ENCODE measurements at places on chromosomes 5 and 9.

DNA sequence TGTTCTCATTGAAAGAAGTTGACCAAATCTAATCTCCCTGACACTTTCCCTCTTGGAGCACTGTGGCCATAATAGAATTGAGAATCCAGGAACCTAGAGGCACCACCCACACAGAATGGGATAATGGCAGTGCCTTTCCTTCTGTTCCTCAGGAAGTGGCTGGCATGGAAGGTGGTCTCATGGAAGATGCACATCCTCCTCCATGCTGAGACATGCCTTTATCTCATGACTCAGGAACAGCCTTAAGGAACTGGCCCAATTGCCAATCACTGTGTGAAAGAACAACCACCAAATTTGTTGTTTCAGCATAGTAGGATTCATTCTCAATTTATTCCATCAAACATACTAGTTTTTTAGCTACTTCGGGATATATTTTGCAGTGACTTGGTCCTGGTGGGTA is 137.5 kb upstream of the RASGRF2 start:
- DNase-seq: no peak

- peak; percentile 79 for DNase-seq
Measured at GRCh38 chr9:123375469-123376132, 19.6 kb downstream of the CRB2 start.

DNA sequence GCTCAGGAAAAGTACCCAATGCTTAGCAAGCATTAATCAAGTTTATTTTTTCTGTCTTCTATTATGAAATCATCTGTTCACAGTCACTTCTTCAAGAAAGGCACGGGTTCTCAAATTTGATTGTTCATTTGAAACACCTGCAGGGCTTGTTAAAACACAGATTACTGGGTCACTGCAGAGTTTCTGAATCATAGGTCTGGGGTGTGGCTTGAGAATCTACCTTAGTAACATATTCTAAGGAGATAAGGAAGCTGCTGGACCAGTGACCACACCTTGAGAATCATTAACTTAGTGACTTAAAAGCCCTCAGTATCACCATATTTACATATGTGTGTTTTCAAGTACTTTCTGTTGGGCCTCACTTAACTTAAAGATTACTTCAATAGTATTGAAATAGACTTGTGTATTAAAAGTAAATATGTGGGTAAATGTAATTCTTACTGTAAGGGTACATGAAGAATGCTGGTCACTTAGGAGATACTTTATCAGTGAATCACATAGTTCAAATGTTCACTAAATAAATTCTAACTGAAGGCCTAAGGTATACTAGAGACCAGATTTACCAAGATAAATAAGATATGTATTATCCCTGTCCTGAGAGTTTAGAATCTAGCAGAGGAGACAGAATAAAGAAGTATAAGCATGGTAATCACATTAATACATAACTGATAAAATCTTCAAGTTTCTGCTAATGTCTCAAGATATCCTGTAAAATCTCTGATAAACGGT is 1342.1 kb upstream of the C9orf72 start:
- DNase-seq: no peak

DNA sequence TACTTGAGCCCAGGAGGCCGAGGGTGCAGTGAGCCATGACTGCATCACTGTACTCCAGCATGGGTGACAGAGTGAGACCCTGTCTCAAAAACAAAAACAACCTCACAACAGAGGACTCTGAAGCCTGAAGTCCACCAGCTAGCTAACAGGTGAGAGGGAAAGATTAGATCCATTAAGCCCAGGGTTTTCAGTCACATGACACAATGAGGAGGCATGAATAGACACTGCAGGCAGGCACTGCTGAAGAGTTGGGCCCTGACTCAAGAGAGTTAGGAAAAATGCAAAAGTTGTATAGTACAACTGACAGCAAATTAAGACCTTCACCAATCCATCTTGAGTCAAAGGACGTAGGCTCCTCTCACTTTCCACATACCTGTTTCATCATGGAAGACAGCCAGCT is 64.9 kb downstream of the IARS1 start:
- DNase-seq: no peak

DNA sequence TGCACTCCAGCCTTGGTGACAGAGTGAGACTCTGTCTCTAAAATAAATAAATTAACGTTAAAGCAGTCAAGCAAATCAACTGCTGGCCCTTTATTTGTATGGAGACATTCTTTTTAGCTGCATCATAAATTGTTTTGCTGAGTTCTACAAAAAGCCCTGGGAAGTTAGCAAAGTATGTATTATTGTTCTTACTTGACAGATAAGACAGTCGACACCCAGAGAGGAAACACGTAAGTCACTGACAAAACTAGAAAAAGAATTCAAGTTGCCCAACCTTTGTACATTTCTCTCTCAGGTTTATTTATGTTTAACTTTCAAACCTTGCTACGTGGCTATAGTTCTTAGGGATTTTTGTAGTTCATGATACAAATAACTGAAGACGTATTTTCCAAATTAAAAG is 40.4 kb upstream of the MACIR start:
- no peak for DNase-seq

DNA sequence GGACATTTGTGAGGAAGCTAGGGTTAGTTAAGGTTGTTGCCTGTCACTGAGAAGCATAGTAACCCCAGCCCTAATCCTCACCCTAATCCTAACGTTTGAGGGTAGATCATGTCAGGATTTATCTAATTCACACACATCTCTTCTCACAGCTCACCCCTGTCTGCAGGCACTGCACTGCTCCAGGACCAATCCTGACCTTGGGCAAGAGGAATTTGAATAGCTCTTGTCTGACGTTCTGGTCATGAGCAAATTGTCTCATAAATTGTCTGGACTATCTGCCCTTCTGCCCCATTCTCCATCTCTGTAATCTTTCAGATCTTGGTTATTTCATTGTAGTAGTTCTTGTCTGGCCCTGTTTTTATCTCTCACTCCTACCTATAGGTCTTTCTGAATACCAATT is 18.7 kb downstream of the CRHBP start:
- DNase-seq: no peak

DNA sequence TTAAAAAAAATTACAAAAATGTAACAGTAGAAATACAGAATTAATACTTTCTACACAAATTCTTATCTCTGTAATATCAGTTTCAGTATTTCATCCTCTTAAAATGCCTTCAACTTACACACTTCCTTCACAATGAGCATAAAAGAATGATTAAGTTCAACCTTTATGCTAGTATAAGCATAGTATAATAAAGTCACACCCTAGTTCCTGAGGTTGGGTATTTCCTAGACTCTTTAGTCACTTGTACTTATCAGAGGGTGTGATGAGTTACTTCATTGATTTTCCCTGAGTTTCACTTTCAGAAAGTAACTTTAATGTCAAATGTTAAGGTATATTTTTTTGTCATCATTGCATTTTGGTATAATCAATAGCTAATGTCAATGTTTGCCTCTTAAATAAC is 302.4 kb downstream of the PDE4D start:
- no peak for DNase-seq

DNA sequence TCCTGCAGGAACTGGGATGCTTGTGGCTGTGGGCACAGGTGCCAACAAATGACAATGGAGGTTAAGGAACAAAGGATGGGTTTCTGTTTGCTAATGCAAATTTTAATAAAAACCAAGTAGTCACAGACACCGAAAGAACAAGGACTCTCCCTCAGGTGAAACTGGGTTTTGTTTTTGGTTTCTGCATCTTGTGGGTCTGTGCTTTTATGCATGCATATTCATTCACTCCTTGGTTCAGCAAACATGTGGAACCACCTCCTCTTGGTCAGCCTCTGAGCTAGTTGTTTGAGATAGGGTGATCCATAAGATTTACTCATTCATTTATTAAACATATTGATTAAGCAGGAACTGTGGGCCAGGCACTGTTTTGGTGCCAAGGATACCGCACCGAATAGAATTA is 381.9 kb downstream of the CDK5RAP2 start:
- no peak for DNase-seq

GRCh38 chr9:130143279-130143893 is 28.8 kb upstream of the NCS1 start:
- no peak for DNase-seq

GRCh38 chr9:80066931-80067330 is 495.2 kb downstream of the TLE4 start:
- DNase-seq: peak; percentile 11

- peak; percentile 55 for DNase-seq
Measured at GRCh38 chr5:42121401-42121800, 196.3 kb downstream of the FBXO4 start.

- DNase-seq: no peak
Measured at GRCh38 chr9:79902825-79903600, 331.2 kb downstream of the TLE4 start.

GRCh38 chr5:68251804-68252522 is 36.4 kb downstream of the PIK3R1 start:
- DNase-seq: no peak

- DNase-seq: no peak
Measured at GRCh38 chr5:139488260-139488659, 5.7 kb upstream of the STING1 start.

GRCh38 chr9:68581696-68582095 is 41.0 kb upstream of the TMEM252 start:
- DNase-seq: no peak

- DNase-seq: no peak
Measured at GRCh38 chr5:111756581-111757354, at the start of gene NREP. Gene NREP (minus strand): TSS chr5:111757194. CDS start chr5:111755772, 1,422 bp downstream.

DNA sequence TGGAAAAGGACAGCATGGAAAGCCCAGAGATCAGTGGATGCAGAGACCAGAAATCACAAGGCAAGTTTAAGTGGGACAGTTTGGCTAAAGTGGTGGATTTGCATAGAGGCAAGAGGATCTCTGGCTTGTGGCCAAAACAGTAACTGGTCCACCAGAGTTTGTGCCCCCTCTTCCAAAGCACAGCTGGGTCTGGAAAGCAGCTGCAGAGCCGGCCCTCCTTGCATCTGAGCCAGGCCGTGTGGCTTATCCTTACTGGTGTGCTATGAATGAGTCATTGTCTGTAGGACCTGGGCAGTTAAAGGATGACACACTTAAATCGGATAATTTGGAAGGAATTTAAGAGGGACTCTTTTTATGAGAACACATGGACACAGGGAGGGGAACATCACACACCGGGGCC is 146.6 kb downstream of the PIP5K1B start:
- no peak for DNase-seq

DNA sequence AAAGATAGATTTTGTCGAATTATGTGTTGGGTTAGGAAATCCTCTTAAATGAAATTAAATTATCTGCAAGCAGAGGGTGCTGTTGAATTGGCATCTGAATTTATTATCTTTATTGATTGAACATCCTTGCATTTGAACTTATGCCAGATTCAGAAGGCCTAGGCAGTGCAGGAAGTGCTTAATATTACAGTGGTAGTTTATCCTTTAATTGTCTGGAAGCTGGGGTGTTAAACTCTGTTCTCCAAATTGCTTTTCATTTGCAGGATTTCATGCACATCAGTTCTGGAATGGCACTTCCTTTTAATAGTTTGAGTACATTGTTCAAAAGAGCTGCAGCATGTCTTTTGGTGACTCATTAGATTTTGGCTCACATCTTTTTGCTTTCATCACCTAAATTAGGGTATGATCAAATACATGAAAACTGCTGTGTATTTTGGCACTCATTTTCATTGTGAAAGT is 186.3 kb downstream of the KDM4C start:
- no peak for DNase-seq

DNA sequence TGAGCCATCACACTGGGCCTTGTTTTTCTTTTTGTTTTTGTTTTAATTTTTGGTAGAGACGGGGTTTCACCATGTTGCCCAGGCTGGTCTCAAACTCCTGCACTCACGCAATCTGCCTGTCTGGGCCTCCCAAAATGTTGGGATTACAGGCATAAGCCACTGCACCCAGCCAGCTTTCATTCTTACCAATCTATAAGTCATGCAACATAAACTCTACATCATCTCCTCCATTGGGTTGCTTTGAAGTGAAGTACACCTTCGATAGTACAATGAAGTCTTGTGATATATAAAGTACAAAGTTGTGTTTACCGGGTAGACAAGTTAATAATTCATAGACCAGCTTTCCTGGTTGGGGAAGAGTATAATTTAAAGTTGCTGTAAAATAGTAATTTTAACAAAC is 8.8 kb upstream of the CDK7 start:
- no peak for DNase-seq

DNA sequence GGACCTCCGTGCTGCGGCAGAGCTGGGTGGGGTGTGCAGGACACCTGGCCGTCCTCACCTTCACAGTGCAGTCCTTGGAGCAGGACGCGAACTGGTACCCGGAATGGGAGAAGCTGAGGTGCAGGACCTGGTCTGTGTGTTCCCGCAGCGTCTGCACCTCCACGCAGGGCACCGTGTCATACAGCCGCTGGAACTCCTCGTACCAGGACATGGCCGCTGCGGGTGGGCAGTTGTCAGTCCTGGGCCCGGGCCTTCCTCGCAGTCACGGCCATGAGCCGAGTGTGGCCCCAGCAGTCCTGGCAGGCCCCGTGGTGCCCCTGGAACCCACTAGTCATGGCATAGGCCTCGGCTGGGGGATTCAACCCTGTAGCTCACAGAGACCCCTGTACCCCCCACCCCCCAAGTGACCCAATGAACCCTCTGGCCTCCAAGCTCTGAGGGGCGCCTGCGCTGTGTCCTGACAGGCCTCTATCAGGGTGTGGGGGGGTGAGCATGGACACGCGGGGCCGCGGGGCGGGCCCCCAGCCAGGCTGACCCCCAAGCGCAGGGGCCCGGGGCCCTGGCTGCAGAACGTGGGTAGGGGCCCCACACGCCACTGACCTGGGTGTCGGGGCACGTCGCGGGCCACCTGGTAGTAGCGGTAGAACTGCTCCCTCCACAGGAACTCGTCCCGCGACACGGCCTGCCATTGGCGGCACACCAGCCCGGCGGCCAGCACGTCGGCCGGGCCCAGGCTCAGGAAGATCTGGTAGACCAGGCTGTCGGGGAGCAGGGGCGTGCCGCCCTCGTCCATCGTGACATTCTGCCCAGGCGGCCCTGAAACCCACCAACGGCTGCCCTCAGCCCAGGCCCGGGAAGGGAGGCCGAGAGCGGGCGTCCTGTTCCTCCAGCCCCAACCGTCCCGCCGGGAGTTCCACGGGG is 987 bp downstream of the FBXW5 start:
- no peak for DNase-seq

GRCh38 chr5:124527220-124527991 is 219.0 kb downstream of the ZNF608 start:
- DNase-seq: no peak

DNA sequence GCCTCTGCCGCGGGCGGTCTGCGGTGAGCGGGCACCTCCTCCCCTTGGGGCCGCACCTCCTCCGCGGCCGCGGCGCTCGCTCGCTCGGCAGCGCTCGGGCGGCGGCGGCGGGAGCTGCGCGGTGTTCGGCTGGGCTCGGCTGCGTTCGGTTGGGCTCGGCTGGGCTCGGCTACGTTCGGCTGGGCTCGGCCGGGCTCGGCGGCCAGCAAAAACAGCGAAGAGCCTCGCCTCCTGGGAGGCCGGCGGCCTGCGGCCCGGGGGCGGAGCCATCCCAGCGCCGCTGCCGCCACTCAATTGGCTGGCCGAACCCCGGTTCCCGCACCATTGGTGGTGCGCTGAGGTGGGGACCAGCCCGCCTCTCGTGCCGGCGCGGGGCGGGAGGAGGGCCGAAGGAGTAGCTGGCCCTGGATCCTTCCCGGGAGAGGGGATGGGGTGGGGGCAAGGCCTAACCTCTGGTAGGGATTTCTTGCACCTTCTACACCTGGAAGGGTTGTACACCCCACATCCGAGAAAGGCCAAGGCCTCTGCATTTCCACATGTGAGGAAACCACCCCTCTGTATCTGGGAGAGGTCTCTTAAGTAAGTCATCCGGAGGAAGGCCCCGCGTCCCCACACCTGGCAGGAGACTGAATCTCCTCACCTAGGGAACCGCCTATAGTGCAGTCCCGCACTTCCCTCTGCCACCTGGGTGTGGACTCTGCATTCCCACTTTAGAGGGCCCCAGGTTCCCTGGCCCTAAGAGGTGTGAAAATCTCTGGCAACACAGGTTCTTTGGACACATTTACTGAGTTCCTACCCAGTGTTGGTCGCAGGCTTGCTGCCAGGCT is at the start of gene ENHO:
Gene ENHO, minus strand, starts transcription at position 20 of the 827 bp plus-strand sequence. CDS start 1,295 bp downstream, outside the sequence.
- peak; percentile 87 for DNase-seq

Measured in left kidney (tissue), 8 donors.